Vagina (tissue), 2 donors: ENCODE measurements at places on chromosomes 12 and 14.

GRCh38 chr12:74021937-74022336 lies 515.7 kb upstream of the ATXN7L3B start:
- DNase-seq, result no peak

DNA sequence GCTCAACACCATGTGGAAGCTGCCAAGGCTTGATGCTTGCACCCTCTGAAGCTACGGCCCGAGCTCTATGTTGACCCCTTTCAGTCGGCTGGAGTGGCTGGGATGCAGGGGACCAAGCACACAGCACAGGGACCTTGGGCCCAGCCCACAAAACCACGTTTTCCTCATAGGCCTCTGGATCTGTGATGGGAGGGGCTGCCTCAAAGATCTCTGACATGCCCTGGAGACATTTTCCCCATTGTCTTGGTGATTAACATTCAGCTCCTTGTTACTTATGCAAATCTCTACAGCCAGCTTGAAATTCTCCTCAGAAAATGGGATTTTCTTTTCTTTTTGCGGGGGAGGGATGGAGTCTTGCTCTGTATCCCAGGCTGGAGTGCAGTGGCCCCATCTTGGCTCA lies 46.3 kb downstream of the MON2 start:
- DNase-seq, result no peak

- no peak for DNase-seq
Measured at GRCh38 chr14:67646131-67646530, 26.4 kb downstream of the ARG2 start.

DNA sequence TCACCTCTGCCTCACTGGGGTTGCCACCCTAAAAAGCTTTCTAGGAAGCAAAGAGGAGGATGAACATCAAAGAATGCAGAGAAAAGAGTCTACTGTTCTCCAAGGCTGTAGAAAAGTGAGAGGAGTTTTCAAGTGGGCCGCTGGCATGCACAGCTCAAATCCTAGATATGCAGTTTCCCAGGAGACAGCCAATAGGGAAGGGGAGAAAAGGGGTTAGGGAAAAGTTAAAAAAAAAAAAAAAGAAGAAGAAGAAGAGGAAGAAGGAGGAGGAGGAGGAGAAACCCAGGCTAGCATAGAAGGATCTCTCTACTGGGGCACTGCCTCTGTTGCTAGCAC lies 682 bp downstream of the BATF start:
- no peak for DNase-seq

GRCh38 chr12:119808441-119808840 lies 68.7 kb downstream of the CIT start:
- DNase-seq, result no peak
